ENCODE measurements at places on chromosomes 3 and 15. TPM values are rescaled to one million over a fixed set of nuclear protein-coding genes. Genes with fewer than 3 reads are reported as not detected.

Gene TRIM59
- total RNA-seq: 24.8 TPM

Gene ZNF662
- 1.3 TPM for total RNA-seq

Gene SLC35A5
- total RNA-seq: 31.5 TPM

Gene NUP210
- not detected for total RNA-seq

Gene MESP2
- total RNA-seq: 2.0 TPM

Gene BAHD1
- total RNA-seq: 10.5 TPM

Gene CCDC174
- total RNA-seq: 7.9 TPM

Gene TMC3
- not detected for total RNA-seq

Gene FBXL22
- not detected for total RNA-seq

Gene AQR
- 19.9 TPM for total RNA-seq

Gene CTDSPL
- total RNA-seq: 26.0 TPM
